ENCODE measurements at places on chromosomes 1 and 21.
A peak's percentile ranks its signal among the peaks of the same experiment; 100 is the strongest.

GRCh38 chr21:41067709-41068108, 100.3 kb upstream of the BACE2 start:
- no peak for DNase-seq

GRCh38 chr1:26743426-26744059, 44.2 kb upstream of the PIGV start:
- DNase-seq, result no peak

DNA sequence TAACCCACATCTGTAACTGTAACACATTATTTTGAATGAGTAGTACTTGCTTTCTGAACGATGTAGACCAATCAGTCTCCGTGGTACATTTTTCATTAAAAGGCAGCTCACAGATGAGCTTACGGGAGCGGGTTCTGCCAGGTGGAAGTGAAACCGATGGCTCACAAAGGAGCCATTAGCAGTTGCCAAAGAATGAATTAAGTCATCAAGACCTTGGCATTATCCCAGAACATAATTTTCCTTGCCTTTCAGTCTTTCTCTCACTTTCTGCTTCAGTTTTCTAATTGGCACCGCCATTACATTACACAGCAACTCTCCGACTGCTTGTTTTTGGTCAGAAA, 33.5 kb upstream of the UTS2 start:
- DNase-seq, result peak; percentile 10

DNA sequence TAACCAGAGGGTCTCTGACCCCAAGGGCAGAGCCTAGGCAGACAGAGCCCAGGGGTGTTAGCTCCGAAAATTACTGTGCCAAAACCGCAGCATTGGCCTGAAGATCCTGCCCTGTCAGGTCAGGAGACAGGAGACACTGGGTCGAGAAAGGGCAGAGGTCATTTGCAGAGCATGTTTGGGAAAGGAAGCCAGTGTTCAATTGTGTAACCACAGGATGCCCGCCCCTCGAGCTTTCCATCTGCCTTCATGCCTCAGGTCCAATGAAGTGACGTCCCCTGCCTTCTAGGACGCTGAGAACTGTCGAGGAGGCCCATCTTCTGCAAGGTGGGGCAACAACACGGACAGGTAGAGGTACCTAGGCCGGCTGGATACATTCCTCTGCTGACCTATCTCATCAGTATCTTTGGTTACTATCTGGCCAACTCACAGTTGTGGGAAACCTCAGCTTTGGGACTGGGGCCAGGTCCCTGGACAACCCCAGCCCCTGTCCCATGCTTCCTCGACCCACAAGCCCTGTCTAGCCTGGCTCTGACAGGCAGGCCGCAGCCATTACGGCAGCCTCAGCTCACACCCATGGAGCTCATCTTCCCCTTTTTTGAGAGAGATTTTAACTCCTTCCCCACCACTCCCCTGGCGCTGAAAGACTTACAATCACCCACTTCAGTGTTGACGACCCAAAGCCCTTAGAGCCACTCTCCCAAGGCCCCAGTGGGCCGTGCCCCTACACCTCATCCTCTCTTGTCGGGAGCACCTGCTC, 1.3 kb downstream of the ARL8A start:
- DNase-seq, result no peak

GRCh38 chr1:44820328-44821239, 12.3 kb downstream of the BTBD19 start:
- DNase-seq, result no peak

GRCh38 chr1:50474859-50475809, 51.9 kb upstream of the DMRTA2 start:
- DNase-seq, result peak; percentile 7

- DNase-seq, result no peak
Measured at GRCh38 chr1:53662169-53662568, 76.8 kb downstream of the GLIS1 start.

DNA sequence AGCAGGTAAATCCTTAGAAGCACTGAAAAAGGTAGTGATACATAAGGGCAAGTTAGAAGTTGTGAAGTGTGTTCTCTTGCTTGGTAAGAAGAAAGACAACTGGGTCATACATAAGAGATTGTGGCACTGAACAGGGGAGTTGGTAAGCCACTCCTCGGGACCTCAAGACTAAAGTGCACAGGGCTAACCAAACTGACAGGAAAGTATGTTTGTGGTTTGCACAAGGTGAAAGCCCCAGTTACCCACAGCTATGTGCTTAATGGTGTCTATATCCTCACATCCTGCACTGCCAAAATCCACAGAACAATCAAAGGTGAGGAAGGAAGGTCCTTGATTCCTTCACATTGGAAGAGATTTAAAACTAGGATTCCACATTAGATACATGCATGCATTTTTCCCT, 276.5 kb downstream of the DNM3 start:
- DNase-seq, result no peak

DNA sequence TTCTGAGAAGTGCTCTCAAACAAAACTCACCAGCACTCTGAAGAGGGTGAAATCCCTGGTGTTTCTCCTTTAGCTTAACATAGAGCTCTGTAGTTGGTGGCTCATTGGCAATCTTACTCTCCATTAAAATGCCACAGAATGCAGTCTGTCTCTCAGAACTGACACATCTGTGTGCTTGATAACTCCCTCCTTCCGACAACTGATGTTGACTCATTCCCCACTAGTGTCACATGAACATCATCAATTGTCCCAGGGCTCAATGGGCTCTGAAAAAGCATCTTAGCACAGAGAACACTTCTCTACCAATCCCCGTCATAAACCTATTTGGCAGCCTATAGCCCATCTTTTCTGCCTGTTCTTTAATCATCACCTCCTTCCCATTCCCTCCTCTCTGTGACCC, 133.2 kb upstream of the ZC3H11B start:
- DNase-seq, result no peak

- DNase-seq, result no peak
Measured at GRCh38 chr1:154666051-154666790, 58.2 kb upstream of the ADAR start.

GRCh38 chr1:25051906-25052305, 121.8 kb upstream of the RUNX3 start:
- DNase-seq, result no peak

DNA sequence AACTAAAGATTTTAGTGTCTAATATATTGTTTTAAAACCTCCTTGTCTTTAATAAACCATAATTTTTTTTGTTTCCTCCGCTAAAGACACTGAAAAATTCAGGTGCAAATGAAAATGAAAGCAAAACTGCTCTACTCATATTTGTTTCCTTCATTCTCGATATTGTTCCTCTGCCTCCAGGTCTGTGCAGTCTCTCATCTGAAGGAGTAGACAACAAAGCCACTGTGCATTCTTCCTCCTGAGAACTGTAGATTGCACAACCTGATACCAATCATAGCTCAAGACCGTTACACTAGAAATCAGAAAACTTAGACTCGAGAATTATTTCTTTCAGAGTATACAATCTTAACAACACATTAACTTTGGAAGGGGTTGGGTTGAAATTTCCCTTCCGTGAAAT, 373.1 kb upstream of the CXADR start:
- DNase-seq, result peak; percentile 43

- DNase-seq, result no peak
Measured at GRCh38 chr1:29756901-29757725, 520.8 kb downstream of the PTPRU start.

GRCh38 chr1:211335522-211336157, 9.0 kb downstream of the TRAF5 start:
- DNase-seq, result no peak

DNA sequence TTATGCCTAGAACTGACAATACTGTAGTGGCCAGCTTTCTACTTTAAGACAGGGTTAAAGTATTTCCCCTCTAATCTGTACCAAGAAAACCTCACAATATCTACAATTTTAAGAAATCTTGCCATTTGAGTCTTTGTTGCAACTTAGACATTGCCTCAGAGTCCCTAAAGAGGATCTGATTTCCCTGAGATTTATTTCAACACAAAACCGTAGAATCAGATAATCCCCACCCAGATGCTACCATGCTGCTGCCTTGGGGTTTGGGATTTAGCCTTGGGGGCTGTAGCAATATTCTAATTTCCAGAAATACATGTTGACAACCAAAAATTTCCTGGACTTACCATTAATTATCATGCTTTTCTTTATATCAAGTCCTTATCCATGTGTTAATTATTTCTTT, 50.3 kb upstream of the DENND1B start:
- DNase-seq, result no peak

DNA sequence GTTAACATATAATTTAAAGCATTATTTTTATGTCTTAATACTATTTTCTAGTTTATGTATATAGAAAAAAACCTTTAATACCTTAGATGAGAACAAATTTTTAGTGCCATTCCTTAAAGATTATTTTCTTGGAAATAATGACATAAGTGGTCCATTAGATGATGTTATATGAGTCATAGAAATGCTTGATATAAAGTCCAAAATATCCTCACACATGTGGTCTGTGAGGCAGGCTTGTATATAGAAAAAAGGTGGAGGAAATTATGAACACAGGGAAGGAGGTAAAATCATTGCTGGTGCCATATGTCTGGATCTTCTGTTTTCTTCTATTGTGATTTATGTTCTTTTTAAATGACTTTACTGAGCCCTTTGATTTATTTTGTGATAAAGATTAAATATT, 79.3 kb downstream of the MAP3K7CL start:
- peak; percentile 69 for DNase-seq

DNA sequence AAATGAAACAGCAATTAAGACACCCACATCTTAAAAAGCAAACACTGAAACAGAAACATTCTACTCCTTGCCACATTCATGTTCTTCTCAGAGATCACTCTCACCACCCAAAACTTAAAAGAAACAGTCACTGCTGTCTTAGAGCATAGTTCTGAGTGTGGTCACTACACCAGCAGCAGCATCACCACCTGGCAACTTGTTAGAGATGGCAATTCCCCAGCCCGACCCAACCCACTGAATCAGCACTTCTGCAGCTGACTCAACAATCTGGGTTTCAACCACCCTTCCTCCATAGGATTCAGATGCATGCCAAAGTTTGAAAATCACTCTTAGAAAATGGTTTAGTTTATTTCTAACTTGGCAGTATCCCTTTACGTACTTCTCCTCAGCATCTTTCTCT, 126.1 kb downstream of the CDC42BPA start:
- peak; percentile 98 for DNase-seq

GRCh38 chr1:87840767-87841166, 512.1 kb downstream of the LMO4 start:
- no peak for DNase-seq

GRCh38 chr1:1039145-1039910, 19.4 kb downstream of the AGRN start:
- DNase-seq, result no peak

DNA sequence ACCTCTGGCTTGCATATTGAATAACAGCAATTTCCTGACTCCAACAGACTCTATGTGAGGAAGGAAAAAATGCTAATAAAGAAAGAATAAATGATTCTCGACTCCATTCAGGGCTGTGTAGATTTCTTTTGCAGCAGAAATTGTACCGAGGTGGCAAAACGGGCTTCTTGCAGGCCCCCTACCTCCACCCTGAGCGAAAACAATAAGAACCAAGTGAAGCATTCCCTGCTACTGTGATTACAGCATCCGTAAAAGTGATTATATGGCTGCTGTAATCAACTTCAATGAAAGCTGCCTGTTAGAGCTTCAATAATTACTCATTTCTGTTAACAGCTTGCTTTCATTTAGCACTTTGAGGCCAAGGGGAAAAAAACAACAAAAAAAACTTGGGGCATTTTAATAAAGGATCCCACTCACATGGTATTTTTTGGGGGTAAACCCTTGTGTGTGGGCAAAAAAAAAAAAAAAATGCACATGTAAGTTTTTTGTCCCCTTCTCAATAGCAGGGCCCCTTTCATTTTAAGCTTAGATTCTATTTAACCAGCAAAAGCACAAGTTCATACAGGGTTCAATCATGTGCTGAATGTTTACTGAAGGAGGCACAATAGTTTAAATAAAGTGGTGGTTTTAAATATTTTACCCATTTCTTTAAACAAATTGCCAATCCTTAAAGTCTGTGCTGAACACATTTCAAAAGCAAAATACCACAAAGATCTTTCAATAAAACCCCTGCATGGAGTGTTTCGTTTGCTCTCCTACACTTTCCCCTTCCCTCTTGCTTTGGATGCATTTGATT, 271.6 kb downstream of the LMO4 start:
- DNase-seq, result no peak

- peak; percentile 28 for DNase-seq
Measured at GRCh38 chr1:202155478-202156021, 4.9 kb downstream of the PTPN7 start.

- DNase-seq, result no peak
Measured at GRCh38 chr1:54223441-54224202, 23.7 kb downstream of the MRPL37 start.

DNA sequence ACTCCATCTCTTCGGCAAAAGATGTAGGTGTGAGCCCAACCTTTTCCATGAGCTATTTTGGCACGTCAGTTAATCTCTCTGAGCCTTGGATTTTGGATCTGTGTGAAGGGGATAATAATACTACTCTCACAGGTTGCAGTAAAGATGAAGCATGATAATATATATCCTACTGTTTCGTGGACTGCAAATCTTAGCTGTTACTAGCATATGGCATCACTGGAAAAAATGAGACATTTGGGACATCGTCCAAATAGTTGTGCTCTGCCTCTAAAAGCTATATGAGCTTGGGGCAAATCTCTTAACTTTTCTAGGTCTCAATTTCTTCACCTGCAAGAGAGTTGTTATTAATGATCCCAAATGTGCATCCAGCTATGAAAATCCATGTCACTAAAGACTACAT, 147.4 kb upstream of the ZRANB2 start:
- peak; percentile 5 for DNase-seq

- DNase-seq, result no peak
Measured at GRCh38 chr1:19370453-19371170, 58.5 kb downstream of the SLC66A1 start.

DNA sequence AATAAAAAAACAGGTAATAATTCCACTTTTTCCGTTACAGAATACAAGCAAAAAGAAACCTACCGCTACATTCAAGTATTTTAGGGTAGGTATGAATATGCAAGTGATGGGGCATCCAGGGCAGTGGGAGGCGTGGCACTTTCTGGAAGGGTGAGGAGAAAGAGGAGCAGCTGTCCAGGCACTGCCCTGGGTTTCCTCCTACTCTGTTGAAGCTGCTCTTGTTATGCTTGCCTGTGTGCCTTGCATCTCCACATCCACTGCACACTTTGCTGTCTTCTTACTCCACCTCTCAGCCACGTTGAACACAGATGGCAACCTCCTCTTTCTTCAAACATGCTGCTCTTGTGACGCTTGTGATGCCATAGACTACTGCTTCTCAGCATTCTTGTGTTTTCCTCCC, 83.2 kb downstream of the RPE65 start:
- no peak for DNase-seq

DNA sequence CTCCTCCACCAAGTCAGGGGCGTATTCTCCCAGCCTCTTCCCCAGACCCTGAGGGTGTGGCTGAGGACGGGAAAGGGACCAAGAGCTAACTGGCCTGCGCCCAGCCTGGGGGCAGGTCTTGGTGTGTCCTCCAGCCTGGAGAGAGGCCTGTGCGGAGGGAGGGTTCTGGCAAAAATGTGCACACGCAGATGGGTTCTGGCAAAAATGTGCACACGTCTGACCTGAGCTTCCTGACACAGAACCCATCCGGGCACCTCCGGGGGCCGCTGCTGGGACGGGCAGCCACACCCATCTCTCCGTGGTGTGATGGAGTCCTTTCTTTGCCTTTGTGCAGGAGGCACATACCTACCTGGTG, 23.1 kb upstream of the PKP1 start:
- peak; percentile 5 for DNase-seq

- no peak for DNase-seq
Measured at GRCh38 chr21:26815197-26815596, 30.0 kb downstream of the ADAMTS1 start.

Data from fibroblast of mammary gland (primary cell).